ENCODE measurements at places on chromosomes 16 and 17.

- DNase-seq: no peak
Observed at GRCh38 chr16:5851393-5851982, 753.9 kb upstream of the EEF2KMT start.

DNA sequence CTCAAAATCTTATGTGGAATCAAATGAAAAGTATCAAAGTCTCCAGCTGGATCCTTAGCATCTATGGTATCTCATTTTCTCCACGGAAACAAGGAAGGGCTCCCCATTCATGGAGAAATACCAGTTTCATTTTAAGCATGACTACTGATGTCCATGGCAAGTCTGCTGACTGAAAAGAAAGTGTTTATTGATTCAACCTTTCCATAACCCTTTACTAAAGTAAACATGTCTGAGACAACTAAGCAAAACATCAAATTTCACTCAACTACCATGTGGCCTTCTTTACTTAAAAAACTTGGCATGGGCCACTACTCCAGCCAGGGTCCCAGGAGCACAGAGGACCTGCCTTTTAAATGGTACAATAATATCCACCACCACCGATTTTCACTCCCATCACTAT lies 928.0 kb upstream of the SOX9 start:
- no peak for DNase-seq

DNA sequence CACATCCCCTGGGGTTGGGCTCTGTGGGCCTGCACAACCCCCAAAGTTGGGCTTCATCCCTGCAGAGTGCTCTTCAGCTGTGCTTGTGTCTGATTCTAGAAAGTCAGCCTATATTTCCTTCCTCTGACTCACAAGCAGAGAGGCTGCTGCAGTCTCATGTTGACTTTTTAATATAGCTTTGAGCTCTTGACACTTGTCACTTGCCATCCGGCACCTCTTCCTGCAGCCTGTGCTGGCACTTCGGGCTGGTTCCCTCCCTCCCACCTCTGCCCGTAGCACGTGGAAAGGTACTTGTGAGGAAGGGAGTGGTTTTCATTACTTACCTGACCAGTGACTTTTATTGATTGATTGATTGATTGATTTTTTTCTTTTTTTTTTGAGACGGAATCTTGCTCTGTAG lies 19.0 kb upstream of the JPT2 start:
- no peak for DNase-seq

DNA sequence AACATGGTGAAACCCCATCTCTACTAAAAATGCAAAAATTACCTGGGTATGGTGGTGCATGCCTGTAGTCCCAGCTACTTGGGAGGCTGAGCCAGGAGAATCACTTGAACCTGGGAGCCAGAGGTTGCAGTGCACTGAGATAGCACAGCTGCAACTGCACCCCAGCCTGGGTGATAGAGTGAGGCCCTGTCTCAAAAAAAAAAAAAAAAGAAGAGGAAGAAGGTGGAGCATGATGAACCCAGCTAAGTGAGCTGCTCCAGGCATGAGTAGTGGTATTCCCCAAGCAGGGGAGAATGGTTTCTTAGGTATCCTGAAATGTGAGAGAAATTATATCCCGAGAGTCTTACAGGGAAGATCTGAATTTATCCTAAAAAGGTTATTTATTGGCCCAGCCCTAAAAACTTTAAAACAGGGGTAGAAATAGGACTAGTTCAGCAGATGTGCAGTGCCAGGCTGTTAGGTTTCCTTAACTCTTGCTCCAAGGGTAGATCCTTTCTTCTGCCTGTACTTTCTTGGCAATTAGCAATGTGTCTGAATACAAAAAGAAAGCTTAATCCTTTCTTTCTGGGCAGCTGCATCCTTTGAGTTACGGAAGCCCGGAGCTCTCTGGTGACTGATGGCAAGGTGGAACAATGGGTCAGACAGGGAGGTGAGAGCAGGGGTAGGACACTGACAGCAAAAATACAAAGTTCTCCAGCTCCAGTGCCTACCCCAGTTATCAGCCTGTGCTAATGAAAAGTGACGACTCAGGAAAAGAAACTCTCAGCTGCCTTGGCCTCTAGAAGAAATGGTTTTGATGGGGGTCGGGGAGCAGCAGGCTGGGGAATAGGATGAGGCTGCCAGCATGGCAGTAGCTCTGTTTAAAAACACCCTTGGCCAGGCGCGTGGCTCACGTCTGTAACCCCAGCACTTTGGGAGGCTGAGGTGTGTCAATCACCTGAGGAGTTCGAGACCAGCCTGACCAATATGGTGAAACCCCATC lies 36.5 kb upstream of the TOB1 start:
- DNase-seq: no peak

DNA sequence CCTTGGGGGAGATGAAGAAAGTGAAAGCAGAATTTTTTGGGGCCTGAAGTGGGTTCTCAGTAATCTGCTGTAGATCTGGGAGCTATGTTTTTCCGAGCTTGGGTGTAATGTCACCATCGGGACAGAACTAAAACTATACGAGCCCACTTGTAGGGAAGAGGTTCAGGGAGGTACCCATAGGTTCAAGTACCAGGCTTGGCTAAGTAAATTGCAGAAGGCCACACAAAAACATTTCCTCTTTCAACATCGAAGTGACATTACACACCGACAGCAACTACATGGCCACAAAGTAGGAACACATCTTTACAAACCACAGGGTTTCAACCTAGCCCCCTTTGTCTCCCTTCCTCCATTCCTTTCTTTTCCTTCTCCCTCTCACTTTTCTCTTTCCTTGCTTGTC lies 10.2 kb upstream of the ASIC2 start:
- no peak for DNase-seq

DNA sequence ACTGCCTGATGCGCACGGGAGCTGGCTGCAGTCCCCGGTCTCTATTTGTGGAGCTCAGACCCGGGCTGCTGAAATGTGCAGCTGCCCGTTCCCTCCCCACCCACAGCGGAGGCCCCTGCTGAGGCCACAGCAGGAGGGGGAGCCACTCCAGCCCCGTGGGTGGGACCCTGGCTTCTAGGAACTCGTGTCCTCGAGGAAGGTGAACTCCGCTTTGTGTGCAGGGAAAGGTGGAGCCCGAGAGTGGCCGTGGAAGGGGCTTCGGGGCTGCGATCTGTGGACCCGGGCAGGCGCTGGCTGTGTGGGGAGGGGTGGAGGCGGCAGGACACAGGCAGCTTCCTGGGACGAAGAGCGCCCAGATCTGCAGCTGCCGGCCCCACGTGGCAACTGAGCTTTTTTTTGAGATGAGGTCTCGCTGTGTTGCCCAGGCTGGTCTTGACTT lies 2.9 kb downstream of the CCDC154 start:
- no peak for DNase-seq

DNA sequence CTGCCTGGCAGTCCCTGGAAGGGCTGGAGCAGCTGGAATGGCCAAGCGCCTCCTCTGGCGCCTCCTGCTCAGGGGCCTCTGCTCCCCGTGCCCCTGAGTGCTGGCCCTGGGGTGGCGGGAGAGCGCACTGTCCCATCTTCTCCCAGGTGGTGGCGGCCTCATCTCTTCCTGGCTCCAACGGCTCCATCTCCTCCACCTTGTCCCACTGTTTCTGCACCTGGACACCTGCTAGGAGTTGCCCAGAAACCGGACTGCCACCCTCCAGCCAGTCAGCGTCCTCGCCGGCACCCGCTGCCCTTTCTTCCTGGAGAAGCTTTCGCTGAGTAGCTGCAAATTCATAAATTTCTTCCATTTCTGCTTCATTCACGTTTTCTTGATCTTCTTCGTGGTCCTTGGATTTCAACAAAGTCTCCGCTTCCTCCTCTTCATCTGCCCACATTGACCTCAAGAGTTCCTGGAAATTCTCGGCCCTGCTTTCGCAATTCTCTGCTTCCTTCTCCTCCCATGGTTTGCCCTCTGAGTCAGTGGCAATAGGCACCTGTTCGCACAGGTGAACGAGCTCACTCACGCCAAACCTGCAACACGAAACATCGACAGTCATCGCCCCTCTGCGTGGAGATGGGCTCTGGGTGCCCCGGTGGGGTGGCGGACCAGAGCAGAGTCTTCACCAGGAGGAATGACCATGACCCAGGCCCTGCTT lies 13.7 kb upstream of the NLRC3 start:
- no peak for DNase-seq

DNA sequence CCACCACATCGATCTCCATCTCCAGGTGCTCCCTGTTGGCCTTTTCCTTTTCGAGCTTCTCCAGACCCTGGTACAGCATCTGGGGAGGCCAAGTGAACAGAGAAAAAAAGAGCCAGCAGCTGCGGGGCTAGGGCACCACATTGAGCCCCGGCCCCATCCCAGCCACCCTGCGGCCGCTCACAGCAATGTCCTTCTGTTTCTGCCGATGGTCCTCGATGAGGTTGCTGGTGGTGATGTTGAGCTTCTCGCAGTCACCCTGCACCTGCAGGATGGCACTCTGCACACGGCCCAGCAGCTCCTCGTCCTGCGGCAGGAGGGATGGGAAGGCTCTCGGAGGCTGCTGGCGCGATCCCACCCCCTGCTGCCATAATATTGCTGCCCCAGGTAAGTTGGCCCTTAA lies 15.5 kb downstream of the UBALD2 start:
- DNase-seq: no peak

DNA sequence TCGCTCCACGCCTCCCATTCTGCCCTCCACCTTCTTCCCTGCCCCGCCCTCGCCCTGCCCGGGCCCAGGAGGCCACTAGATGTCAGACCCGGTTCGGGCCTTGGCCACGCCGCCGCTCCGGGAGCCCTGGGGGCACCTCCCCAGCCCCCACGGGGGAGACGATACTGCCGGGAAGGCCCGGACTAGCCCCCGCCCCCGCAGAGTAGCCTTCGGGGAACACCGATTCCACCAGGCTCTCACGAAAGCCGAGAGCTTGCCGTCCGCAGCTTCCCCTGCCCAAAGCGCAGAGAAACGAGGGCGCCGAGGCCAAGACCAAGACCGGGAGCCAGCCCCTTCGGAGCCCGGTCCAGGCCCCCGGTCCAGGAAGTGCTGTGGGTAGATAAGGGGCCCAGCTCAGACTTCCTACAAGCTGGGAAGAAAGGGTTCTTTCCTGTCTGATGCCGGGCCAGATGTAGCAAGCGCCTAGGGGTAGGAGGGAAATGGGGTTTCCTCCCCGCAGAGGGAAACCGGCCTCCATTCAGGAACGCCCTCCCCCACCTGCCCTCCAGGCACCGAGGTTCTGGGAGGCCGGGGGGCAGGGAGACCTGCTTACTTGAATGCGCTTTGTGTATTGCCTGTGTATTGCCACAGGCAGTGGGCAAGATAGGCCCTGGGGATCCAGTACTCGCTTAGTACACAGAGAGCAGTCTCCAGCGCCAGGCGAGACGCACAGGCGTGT lies 806 bp upstream of the CYB561 start:
- no peak for DNase-seq

DNA sequence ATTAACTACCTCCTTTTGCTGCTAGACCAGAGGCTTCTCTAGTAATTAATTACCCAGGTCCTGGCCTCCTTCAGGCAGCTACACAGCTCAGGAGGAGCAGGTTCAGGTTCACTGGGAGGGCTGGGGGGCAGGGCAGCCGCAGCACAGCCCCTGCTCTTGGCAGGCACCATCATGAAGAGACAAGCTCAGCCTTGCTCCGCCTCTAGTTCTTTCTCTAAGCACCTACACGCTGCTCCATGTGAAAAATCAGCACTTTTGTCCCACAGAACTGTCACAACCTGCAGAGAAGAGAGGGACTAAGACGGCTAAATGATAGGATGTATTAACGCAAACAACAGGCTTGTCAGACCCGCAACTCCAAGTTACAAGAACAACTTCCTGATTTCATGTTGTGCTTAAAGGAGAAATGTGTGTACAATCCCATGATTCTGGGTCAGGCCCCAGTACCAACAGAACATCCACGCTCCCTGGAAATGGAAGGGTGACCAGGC lies 53.4 kb downstream of the GRB2 start:
- no peak for DNase-seq

DNA sequence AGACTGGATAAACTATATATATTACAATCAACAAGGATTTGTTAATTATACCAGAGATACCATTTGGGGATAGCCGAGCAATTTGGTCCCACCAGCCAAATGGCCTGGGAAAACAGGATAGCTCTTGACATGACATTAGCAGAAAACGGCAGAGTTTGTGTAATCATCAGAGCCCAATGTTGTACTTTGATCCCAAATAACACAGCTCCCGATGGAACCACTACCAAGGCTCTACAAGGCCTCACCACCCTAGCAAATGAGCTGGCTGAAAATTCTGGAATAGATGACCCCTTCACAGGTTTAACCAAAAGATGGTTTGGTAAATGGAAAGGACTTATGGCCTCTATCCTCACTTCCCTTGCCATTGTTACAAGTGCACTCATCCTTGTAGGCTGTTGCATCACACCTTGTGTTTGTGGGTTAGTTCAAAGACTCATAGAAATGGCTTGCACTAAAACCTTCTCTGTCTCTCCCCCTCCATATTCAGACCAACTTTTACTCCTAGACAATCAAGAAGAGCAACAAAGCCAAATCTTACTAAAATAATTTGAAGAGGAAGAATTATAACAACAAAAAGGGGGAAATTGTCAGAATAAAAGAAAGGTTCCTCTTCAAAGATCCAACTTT lies 9.5 kb downstream of the TXNL4B start:
- DNase-seq: no peak

DNA sequence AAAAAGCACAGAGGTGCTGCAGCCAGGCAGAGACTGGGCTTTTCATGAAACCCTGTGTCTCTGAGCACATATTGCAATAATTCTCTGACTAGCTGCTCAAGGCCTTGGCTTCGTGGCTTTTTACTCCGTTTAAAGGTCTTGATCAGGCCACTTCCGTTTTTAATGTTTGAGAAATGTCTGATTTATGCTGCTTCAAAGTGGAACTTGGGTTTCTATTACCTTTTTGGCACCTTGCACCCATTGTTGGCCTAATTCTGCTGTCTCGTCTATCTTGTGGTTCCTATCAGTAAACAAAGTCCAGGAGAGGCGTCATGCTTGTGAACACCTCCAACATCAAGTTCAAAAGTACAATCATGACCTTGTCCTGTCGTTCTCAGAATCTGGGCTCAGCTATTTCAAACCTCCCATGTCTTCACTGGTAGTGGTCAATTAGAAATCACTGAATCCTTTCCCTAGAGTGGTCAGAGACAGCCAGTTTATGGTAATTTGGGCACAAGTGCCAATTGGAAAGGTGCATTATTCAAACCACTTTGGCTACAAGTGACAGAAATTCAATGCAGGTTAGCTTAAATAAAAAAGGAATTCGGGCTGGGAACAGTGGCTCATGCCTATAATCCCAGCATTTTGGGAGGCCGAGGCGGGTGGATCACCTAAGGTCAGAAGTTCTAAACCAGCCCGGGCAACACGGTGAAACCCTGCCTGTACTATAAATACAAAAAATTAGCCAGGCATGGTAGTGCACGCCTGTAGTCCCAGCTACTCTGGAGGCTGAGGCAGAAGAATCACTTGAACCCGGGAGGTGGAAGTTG lies 33.3 kb upstream of the METTL9 start:
- DNase-seq: no peak
